ENCODE measurements at places on chromosomes 7 and 10.

GRCh38 chr7:159147687-159148086 is 3.0 kb upstream of the VIPR2 start:
- no peak for DNase-seq

DNA sequence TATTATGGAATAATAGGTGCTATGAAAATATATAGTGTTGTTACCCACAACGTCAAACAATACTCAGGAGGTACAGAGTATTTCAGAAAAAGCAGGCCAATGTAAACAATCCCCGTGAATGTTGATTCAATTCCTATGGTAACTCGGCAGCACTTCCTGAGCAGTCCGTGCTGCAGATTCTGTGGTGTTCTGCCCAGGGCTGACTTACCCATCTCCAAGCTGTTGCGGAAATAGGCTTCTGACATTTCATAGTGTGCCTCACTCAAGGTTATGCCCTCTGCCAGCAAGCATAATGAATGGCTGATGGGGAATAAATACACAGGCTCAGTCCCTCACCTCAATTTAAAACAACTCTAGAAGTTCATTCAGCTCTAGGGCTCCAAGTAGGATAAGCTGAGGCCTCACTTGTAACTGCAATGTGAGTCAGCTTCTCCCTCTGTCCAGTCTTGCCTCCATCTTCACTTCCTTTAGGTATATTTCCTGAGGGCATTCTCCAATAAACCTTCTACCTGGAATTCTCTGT is 177.6 kb downstream of the GNAI1 start:
- DNase-seq: no peak

- DNase-seq: no peak
Observed at GRCh38 chr10:133260895-133261725, 15.6 kb downstream of the ADAM8 start.

DNA sequence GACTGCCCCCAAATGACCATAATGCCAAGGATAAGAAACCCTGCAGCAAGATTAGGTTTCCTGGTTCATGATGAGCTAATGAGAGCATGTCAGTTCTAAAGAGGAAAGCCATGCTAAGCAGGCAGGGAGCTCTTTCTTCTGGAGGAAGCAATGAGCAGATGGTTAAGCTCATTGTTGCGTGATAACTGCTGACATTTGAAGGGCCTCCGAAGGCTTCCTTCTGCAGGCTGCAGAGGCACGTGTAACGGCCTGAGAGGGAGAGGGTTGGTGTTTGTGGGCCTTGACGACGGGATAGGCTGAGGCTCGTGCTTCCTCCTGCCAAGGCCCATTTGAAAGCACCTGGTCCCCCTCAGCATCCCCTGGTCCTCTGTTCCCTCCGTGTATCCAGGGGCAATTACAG is 63.5 kb upstream of the BTBD16 start:
- peak; percentile 40 for DNase-seq

DNA sequence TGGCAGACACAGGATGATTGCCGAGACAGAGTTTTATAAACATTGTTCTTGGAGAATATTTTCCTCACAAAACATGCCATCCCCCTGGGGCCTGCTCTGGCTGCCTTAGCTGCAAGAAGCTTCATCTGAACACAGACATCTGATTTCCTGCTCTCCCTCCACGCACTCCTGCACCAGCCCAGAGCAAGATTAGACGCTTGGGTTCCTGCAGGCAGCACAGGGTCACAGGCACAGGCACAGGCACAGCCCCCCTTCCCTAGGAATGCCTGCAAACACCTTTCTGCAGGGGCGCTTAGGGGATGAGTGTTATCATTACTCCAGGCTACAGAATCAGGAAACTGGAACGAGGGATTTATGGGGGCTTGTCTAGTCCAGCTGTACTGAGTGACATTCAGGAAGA is 450.3 kb downstream of the GRID1 start:
- no peak for DNase-seq

GRCh38 chr7:35993676-35994606 is 159.1 kb upstream of the EEPD1 start:
- no peak for DNase-seq

- no peak for DNase-seq
Observed at GRCh38 chr10:112601214-112602090, 154.4 kb downstream of the VTI1A start.

- no peak for DNase-seq
Observed at GRCh38 chr7:64992971-64993370, 2.1 kb upstream of the ZNF117 start.

- DNase-seq: no peak
Observed at GRCh38 chr10:119713744-119714483, 11.9 kb upstream of the INPP5F start.

DNA sequence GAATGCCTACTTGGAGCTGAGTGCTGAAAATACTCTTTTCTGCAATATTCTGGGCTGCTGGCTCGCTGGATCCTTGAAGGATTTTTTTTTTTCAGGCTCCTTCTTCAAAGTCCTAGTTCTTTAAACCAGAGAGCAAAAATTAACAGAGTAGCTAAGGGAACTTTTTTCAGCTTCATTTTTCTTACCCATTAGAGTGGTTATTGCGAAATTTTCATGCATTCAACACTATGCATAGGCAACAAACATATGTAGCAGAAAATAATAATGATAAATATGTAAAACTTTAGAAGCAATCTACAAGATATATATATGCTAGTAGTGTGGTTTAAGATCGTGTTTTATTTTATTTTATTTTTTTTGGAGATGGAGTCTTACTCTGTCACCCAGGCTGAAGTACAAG is 264.6 kb downstream of the SFMBT2 start:
- DNase-seq: no peak

Data from NCI-H187 (cell line).